Activated T-cell treated with anti-CD3 and anti-CD28 coated beads, Interleukin-2, amount 50 U/mL, for 72 hours (primary cell): ENCODE measurements at places on chromosomes 1 and 21.

GRCh38 chr1:225762444-225762843, 15.2 kb upstream of the SRP9 start:
- DNase-seq = no peak

DNA sequence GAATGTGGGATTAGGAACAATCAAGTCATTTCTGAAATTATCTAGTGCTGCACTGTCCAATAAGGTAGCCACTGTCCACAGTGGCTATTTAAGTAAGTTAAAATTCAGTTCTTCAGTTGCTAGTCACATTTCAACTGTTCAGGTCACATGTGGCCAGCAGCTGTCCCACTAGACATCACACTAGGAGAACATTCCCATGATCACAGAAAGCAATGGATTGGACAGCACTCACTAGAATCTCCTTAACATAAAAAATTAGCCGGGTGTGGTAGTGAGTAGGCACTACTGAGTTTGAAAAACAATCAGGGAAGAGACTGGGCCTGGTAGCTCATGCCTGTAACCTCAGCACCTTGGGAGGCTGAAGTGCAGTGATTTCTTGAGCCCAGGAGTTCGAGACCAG, 33.6 kb downstream of the NUP133 start:
- DNase-seq = no peak

- peak; percentile 64 for DNase-seq
Observed at GRCh38 chr21:46052703-46053651, 44.9 kb upstream of the COL6A2 start.

DNA sequence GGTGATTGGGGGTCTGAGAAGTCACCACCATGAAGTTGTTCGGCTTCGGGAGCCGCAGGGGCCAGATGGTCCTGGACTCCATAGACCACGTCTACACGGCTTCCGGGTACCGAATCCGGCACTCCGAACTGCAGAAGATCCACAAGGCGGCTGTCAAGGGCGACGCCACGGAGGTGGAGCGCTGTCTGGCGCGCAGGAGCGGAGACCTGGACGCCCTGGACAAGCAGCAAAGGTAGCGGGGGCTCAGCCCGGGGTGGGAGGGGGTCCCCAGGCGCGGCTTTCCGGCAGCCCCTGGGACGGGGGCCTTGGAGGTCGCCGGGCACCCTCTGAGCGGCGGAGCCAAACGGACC, 146.5 kb downstream of the LIPI start:
- peak; percentile 78 for DNase-seq

GRCh38 chr1:3590951-3591865, 20.1 kb downstream of the MEGF6 start:
- no peak for DNase-seq

DNA sequence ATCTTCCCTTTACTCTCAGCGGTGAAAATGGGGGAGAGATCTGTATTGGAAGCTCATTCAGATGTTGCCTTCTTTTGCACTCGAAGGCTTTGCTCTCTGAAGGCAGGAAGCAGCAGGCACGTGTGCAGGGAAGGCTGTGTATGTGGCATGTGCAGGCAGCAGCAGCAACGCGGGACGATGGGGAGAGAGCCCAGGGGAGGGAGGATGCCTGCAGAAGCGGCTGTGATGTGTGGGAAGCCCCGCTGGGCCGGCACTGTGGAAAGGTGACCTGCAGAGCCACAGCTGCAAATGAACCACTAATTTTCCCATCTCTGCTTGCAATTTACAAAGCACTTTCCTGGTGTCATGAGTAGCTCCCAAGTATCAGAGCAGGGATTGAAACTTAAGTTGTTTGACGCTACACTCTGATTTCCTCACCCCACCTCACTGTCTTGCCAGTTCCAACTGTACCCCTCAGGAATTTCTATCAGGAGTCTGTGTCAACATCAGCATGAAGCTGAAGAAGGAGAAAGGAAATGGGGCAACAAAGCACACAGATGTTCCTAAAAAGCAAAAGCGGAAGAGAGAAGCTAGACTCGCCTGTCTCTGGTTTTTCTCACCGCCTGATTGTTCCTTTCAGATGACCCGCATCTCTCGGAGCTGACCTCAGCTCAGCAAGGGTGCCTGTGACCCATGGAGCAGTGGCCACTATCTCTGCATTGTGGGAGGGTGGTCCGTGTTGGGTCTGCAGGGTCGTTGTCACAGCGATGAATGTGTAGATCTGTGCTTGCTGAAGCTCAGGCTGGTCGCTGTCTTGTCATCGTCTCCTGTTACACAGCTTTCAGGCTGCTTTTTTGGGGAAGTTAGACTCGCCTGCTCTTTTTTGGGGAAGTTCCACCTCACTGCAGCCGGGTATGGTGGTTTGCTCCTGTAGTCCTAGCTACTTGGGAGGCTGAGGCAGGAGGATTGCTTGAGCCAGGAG, 156.1 kb downstream of the KIF26B start:
- DNase-seq = peak; percentile 3

- no peak for DNase-seq
Observed at GRCh38 chr21:14469641-14470040, 76.5 kb downstream of the SAMSN1 start.

DNA sequence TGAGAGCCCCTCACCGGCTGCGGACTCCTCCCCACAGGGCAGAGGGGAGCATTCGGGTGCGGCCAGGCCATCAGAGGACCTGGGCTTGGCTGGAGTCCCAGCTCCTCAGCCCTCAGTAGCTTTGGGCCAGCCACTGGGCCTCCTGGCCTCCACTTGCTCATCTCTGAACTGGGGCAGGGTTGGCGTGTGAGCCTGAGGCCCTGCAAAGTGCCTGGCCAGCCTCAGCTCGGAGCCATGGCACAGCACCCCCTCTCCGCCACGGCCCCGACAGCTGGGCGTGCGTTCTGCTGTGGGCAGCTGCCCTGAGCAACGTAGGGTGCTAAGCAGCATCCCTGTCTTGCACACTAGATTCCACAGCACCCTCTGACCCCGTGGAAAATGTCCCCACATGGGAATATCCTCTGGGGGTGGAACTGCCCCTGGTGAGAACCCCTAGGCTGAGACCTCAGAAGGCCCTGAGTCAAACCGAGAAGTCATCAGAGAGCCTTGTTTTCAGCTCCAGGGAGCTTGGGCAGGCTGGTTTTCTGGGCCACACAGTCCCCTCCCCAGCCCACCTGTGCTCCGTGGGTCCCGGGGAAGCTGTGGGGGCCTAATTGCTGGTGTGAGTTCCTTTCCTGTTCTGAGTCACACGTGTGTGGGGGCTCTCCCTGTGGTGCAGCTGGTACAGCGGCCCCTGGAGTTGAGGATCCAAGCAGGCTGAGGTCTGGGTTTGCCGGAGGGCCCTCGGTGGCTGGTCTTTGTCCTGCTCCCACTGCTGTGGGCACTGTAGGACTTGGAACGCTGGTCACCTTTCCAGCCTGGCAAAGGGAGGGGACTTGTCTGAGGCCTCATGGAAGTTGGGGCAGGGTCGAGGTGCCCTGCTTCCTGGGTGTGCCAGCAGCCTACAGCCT, 24.5 kb downstream of the TP73 start:
- DNase-seq = peak; percentile 7
